Activated T-cell treated with anti-CD3 and anti-CD28 coated beads, Interleukin-2, amount 50 U/mL, for 72 hours (primary cell): ENCODE measurements at places on chromosomes 11 and 22.

- DNase-seq, result no peak
Measured at GRCh38 chr11:107780775-107781174, 68.9 kb upstream of the SLN start.

DNA sequence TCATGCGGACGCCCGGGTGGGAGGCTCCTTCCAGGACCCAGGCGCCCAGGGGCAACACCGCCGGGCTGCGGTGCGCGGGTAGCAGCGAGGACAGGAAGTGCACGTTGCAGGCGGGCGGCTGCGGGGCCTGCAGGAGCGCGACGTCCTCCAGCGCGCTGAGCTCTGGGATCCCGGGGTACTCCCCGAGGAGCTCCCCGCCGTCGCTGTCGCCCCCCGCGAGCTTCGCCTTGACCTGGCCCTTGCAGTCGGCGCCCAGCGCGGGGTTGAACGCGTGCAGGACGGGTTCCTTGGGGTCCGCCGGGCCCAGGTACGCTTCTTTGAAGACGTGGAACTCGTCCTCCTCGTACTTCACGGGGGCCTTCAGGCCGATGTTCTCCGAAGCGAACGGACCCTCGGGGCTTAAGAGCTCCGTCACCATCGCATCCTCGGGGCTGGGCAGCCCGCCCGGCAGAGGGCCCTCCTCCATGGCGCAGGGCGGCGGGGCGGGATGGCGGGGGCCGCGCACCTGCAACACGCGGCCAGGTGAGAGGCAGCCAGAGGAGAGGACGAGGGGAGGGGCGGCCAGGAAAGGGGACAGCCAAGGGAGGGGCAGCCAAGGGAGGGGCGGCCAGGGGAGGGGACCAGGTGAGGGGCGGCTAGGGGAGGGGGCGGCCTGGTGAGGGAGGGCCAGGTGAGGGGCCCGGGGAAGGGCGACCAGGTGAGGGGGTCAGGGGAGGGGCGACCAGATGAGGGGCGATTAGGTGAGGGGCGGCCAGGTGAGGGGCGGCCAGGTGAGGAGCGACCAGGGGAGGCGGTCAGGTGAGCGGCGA lies 921 bp downstream of the TESMIN start:
- DNase-seq, result peak; percentile 13

GRCh38 chr22:46122511-46122971 lies 27.8 kb upstream of the PPARA start:
- peak; percentile 81 for DNase-seq

DNA sequence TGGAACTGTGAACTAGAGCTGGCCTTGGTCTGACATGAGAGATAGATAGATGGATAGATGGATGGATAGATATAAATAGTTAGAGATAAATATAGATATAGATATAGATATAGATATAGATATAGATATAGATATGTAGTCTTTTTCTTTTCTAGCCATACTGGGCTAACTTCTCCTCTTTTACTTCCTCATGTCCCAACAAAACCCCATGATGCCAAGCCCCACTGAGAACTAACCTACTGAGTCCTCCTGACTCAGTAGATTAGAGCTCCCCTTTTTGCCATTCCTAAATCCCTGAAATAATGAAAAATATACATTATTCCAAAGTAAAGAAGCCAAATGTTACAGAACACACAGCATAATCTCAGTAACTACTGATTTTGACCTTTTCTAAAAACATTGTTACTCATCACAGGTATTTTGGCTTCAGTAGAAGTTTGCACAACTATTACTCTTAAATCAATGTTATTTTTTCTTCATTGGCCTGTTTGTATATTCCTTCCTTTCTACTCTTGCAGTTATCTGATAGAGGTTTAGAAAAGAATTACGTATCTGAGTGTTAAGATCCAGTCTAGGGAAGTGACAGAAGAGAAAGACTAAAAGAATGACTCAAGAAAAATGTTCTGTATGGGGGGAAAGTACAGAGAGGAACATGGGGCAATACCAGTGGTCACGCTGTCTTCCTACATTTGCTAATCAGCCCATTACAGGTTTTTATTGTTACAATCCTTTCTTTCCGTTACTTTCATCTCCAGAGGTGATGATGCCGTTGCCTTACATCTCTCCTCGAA lies 6.0 kb upstream of the OR10D3 start:
- DNase-seq, result no peak
